PC-9 (cell line): ENCODE measurements at places on chromosomes 1 and 21. TPM values are rescaled to one million over a fixed set of nuclear protein-coding genes. Genes with fewer than 3 reads are reported as not detected.

The CXADR gene
- 12.7 and 21.7 TPM in 2 replicates for total RNA-seq

The KCNN3 gene
- 0.33 and 1.1 TPM in 2 replicates for total RNA-seq

DNA sequence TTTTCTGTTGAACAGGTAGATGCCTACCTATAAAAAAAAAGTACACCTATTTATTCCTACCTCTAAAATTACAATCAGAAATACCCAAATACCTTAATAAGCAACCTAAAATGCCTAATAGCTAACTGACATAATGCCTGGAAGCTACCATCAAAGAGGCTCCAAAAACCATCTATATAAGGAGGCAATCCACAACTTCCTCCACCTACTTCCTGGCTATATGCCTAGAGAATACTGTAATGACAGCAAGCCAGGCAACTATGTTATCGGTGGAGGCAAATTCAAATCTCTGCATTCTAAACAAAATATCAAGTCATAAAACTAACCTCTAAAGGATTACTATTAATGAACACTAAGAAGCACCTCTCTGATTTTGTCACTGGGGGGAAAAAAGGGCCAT lies 10.1 kb downstream of the ZNF644 start:
- peaks cover 30% of the 10 kb centered on the region for H3K36me3 ChIP-seq
- H3K4me1 ChIP-seq = peaks cover 14% of the 10 kb centered on the region
- H3K4me3 ChIP-seq = no peak overlapping the region

DNA sequence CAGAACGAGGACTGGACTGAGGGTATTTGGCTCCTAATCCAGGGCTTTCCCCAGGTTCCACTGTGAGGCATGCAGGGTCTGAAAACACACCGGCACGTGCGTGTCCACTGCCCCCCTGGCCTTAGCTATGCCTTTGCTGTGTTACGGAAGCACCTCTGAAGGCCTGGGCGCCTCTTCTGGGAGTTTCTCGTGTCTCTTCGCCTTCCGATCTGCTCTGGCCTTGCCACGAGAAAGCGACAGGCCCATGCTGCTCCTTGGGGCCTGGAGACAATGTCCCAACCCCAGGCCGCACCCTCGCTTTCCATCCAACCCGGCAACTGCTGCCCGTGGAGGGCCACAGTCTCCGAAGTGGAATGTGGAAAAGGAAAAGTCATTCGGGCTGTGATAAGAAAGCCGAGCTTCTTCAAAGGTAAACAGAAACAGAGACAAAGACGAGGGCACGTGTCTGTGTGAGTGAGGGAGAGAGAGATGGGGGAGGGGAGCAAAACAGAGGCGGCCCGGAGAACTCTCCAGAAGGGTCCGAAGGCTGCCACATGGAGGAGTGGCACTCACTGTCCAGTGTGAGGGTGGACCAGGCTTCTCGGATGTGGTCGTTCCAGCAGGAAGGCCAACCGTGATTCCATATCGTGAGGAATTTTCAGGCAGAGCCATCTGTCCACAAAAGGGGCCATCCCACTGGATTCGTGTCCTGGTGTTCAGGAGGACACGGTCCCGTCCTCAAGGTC lies 3.4 kb upstream of the UMODL1 start:
- no peaks in the 10 kb centered on the region for H3K4me1 ChIP-seq
- DNase-seq = no peak
- no peak overlapping the region for H3K27ac ChIP-seq
- H3K4me3 ChIP-seq = no peak overlapping the region

- H3K4me1 ChIP-seq = peaks cover 6% of the 10 kb centered on the region; the same call in 1 of the 2 replicates
- DNase-seq = no peak
Observed at GRCh38 chr1:28457678-28458077, 48.2 kb upstream of the RCC1 start.

GRCh38 chr1:246304484-246305259 lies 202.4 kb downstream of the SMYD3 start:
- no peaks in the 10 kb centered on the region for H3K36me3 ChIP-seq
- H3K27ac ChIP-seq = no peak overlapping the region
- no peaks in the 10 kb centered on the region; the same call in 1 of the 2 replicates for H3K4me1 ChIP-seq
